ENCODE measurements at places on chromosomes 4 and X.

GRCh38 chr4:57498251-57498650, 388.1 kb upstream of the IGFBP7 start:
- no peak for DNase-seq

DNA sequence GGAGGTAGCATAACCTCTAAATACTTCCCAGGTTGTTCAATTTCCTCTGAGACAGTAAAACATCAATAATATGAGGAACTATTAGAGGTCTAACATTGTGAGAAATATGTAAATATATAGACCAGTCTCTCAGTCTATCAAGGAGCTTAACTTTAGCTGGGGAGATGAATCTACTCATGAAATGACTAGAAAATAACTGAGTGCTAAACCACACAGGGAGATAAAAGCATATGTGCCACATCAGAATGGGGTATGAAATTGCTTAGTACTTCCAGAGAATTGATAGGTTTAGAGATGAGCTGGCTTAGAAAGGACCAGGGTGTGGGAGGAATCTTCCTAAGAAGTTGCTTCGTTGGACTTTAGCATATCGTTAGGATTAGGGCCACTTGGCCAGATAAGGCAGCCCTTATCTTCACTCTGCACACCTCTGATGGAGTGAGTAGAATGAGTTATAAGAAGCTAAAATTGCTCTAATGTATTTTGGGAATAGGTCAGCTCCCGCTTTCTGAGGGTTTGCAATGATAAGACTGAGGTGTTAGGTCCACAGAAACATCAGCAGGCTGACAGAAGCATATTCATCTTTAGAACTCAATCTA, 299.2 kb downstream of the UNC5C start:
- DNase-seq = no peak

DNA sequence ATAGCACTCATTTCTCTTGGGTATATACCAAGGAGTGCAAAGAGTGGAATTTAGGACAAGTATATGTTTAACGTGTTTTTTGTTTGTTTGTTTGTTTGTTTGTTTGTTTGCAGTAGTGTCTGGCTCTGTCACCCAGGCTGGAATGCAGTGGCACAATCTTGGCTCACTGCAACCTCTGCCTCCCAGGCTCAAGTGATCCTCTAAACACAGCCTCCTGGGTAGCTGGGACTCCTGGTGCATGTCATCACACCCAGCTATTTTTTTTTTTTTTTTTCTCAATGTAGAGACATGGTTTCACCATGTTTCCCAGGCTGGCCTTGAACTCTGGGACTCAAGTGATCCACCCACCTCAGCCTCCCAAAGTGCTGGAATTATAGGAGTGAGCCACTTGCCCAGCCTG, 50.4 kb downstream of the SLC9A6 start:
- no peak for DNase-seq

- DNase-seq = no peak
These were observed 91.6 kb upstream of the H2AZ1 start for GRCh38 chr4:100041646-100042045.

GRCh38 chrX:134545510-134545909, 85.5 kb downstream of the HPRT1 start:
- no peak for DNase-seq

DNA sequence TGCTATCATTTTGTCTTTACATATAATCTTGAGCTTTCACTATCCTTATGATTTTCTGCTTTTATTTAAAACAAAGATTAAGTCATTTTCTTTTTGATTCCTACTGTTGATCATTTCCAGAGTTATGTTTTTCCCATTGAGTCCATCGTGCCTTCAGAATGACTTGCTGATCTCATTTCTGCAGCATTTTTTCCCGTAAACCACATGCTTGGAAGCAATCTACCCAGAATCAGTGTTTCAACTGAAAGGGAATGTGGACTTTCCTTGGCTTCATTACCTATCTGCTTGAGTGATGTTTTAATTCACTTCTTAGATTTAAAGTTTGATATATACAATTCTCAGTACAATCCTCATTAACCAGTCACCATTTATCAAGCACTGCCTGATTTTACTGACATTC, 192.4 kb upstream of the FSTL5 start:
- no peak for DNase-seq

DNA sequence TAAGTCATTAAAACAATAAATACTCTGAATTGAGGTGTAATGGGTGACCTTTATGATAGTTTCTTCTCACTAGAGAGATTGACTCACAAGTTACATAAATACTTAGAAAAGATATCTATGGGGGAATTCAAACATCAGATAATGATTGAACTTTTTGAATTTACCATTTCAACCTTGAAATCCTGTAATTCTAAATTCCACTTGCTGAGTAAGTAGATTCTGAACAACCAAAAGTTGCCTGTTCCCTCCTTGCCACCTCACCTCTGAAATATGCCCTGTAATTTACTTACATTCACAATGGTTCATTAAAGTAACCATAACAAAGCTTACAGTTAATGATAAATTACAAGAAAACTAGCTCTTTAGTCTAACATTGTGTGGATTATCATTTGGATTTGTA, 43.3 kb upstream of the SLC39A8 start:
- DNase-seq = no peak

GRCh38 chr4:155961575-155961974, 7.9 kb upstream of the CTSO start:
- no peak for DNase-seq

GRCh38 chr4:113904877-113905276, 74.6 kb downstream of the ARSJ start:
- no peak for DNase-seq

- no peak for DNase-seq
These were observed 188.4 kb upstream of the MAOA start for GRCh38 chrX:43467608-43468234.

DNA sequence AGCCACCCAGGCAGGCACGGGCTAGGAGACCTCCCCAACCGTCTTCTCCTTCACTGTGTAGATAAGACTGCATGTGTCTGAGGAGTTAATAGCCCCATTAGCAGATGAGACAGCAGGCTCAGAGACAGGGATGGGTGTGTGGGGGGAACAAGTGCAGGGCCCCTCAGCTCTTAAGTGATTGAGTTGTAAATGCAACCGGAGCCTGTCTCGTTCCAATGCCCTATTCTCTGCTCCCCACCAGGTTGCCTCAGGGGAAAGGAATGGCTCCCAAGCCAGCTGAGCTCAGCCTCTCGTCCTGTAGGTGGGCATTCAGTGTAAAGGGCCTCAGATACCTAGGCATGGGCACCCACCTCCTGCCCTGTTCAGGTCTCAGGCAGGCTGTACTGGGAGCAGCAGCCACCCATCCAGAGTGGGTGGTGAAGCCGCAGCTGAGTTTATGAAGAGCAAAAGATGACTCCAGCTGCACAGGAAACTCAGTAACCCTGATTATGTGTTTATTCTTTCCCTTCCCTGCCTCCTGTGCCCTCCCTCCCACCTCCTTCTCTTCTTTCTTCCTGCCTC, 87.3 kb downstream of the PJA1 start:
- no peak for DNase-seq

DNA sequence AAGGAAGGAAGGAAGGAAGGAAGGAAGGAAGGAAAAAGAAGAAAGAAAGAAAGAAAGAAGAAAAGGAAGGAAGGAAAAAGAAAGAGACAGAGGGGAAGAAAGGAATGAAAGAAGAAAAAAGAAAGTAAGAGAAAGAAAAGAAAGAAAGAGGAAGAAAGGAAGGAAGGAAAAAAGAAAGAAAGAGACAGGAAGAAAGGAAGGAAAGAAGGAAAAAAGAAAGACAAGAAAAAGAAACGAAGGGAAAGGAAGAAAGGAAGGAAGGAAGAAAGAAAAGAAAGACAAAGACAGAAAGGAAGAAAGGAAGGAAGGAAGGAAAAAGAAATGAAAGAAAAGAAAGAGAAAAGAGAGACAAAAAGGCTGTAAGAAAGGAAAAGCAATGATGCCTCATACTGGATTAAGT, 101.1 kb upstream of the PPP2R3B start:
- DNase-seq = no peak

DNA sequence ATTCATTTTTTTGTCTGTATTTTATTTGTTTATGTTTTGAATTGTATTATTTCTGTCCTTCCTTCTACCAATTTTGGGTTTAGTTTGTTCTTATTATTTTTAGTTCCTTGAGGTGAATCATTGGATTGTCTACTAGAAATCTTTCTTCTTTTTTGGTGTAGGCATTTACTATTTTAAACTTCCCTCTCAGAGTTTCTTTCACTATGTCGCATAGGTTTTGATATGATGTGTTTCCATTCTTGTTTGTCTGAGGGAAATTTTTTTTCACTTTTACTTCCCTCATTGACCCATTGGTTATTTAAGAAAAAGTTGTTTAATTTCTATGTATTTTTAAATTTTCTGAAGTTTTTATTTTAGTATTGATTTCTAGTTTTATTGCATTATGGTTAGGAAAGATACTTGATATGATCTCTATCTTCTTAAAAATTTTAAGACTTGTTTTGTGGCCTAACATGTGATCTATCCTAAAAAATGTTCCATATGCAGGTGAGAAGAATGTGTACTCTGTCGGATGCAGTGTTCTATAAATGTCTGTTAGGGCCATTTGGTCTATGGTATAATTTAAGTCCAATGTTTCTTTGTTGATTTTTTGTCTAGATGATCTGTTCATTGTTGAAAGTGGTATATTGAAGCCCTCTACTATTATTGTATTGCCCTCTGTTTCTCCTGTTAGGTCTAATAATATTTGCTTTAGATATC, 68.8 kb downstream of the IL15 start:
- DNase-seq = no peak

- no peak for DNase-seq
These were observed 622.2 kb upstream of the GRID2 start for GRCh38 chr4:91681544-91681943.

DNA sequence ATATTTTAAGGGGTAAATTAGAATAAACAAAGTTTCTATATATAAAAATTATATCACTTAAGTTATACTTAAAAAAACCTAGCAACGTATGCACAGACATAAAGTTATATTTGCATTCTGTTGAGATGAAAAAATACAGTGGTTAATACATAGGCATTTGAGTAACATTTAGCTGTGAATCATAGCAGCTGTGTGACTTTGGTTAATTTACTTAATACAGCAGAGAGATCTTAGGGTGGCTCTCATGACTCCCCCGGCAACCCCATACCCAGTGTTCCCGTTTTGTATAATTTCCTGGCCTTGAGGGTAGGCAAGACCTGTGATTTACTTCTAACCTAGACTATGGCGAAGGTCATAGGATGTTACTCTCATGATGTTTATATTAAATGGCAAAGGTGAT, 504.8 kb downstream of the INPP4B start:
- no peak for DNase-seq

- no peak for DNase-seq
These were observed 338.2 kb upstream of the PABPC4L start for GRCh38 chr4:134539729-134540231.

DNA sequence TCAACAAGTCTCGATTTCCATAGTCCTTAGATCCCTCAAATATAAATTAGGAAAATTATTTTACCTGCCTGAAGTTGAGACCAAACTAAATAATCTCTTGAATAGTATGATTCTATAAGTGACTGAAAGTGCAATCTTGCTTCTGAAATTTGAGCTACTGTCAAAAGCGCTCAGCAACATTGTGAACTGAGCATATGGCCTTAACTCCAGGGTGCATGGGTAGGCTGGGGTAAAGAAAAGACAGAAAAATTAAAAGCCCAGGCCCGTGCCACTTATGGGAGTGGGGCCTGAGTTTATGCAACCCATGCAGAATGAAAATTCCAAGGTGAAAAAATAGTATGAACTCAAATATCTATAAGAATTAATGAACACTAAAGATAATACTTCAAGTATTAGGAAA, 9.8 kb downstream of the PGRMC2 start:
- DNase-seq = no peak

- DNase-seq = no peak
These were observed 12.2 kb downstream of the MAMLD1 start for GRCh38 chrX:150375243-150375770.

DNA sequence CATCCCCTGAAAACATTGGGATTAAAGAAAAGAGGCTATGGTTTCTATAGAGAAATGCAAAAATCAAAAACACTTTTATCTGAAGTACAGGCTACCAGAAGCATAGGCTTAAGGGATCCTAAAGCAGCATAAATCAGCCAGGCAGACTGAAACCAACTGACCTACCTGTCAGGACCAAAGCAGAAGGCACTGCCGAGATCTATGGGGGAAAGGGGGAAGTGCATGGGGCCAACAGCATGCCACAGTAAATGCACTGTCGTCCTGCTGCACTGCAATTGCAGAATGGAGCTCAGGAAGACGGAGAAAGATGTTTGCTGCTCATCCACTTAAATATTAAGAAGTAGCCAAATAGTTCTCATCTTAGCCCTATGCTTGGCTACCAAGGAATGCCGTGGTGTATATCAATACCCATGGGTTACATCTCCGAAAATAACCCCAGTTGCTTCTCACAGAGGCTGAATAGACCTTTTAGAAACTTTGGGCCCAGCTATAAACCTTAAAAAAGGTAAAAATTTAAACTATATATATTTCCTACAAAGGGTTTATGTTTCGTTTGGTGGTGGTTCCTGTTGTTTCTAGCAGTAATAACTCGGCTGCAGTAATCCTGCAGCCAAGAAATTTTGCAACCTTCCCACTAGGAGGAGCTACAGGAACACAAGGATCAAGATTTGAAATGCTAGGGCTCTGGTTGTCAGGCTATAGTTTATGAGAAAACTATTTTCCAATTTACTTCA, 312.2 kb upstream of the DIAPH2 start:
- no peak for DNase-seq

DNA sequence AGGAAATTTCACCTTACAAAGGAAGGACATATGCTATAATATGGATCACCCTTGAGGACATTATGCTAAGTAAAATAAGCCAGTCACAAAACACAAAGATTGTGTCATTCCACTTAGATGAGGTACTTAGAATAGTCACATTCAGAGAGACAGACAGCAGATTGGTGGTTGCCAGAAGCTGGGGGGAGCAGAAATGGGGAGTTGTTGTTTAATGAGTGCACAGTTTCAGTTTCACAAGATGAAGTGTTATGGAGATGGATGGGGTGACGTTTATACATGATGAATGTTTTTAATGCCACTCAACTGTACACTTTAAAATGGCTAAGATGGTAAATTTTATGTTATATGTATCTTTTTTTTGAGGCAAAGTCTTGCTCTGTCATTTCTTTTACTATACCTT, 14.8 kb upstream of the SPON2 start:
- DNase-seq = peak; percentile 52
